ENCODE measurements at places on chromosomes 5 and 9.

- no peak for DNase-seq
These were observed 247.8 kb downstream of the AOPEP start for GRCh38 chr9:94974154-94974879.

DNA sequence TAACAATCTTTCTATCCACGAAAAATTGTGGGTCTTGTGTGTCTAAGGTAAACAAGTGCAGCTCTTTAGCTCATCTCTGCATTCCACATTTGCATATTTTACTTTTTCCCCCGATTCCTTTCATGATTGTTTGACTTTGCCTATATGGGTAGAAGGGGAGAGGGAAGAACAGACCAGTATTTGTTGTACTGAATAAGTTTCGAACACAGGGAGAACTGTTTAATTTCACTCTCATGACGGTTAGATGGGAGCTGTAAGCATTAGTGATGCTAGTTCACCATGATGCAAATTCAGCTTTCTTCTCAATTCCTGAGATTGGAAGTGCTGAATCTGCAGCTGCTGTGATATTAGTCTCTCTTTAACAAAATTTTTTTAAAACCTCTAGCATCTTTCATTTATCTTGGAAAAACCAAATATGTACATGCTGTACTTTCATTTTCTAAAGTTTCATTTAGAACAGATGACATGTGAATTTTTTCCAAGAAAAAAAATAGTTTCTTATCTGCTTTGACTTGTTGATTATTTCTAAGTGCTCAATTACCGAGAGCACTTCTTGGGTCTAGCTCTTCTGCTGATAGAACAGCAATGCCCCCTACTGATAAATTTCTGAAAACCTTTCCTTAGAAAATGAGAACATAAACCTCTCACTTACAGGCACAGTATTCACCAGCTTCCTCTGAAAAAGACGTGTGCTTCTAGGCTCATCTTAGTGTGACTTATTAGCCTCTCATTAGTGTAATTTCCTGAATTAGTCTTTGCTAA lies 149.5 kb downstream of the BAAT start:
- DNase-seq, result no peak

DNA sequence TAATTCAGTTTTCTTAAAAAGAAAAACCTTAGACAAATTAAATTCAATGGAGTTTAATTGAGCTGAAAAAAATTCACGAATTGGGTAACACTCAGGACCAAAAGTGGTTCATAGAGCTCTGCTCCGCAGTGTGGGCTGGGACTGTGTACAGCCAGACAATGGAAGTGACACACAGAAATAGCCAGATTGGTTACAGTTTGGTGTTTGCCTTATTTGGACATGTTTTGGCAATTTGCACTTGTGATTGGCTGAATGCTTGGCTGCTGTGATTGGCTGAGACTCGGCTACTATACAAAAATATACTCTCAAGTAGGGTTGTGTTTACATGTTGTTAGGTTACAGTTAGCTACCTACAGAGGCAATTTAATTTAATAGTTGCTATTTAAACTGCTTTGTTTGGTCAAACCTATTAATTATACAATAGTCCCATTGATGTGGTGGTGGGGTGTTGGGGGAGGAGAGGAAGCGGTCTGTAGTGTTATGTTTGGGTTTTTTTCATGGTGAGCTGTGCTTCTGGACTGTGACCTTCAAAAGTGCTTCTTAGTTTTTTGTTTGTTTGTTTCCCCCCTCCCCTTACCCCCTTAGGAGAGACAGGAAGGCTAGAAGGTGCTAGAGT lies 95.2 kb downstream of the CNTLN start:
- DNase-seq, result no peak

- DNase-seq, result no peak
These were observed 1022.5 kb upstream of the DMAC1 start for GRCh38 chr9:8821910-8822666.

GRCh38 chr9:91884696-91885687 lies 65.0 kb downstream of the ROR2 start:
- no peak for DNase-seq

GRCh38 chr9:21611891-21612290 lies 129.8 kb upstream of the IFNE start:
- DNase-seq, result no peak

GRCh38 chr9:536597-537511 lies 304.6 kb upstream of the DMRT1 start:
- DNase-seq, result no peak

DNA sequence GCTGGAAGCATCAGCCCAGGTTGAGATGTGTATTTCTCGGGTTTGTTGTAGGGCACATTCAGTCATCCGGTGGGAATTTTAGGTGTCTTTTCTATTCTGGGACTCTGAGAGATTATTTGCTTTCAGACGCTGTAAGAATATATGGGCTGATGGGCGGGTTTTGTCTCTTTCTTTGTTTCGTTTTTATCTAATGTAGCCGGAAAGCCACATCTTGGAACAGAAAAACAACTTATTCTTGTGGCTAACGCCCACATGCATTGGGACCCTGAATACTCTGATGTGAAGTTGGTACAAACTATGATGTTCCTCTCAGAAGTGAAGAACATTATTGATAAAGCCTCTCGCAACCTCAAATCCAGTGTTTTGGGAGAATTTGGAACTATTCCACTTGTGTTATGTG lies 22.4 kb downstream of the SCGB3A1 start:
- DNase-seq, result no peak

- no peak for DNase-seq
These were observed 85.9 kb downstream of the GALNT10 start for GRCh38 chr5:154276261-154276972.

GRCh38 chr5:35338157-35338453 lies 107.8 kb upstream of the PRLR start:
- no peak for DNase-seq

GRCh38 chr9:18542837-18543405 lies 69.0 kb downstream of the ADAMTSL1 start:
- no peak for DNase-seq

GRCh38 chr9:127968700-127969383 lies 11.9 kb downstream of the EEIG1 start:
- no peak for DNase-seq

GRCh38 chr9:108167136-108167900 lies 677.7 kb upstream of the KLF4 start:
- no peak for DNase-seq

- DNase-seq, result no peak
These were observed 45.0 kb upstream of the RAPGEF1 start for GRCh38 chr9:131784748-131785501.

DNA sequence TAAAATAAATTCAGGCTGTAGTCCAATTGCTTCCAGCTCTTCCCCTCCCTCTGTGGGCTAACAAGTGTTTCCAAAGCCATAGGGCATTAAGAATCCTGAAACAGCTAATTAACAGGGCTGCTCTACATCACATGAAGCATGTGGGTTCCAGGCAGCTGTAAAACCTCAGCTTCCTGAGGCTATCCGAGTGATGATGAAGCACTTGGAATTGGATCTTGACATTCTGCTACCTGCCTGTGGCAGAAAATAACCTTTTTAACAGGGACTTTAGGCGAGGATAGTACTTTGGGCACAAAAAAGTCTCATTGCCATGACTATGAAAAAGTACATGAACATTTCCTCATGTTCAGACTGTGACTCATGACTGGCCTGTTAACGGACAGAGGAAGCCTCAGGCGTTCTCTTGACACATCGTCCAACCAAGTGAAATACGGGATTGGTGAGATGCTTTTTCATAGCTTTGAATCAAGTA lies 107.2 kb downstream of the PDE4D start:
- DNase-seq, result no peak

DNA sequence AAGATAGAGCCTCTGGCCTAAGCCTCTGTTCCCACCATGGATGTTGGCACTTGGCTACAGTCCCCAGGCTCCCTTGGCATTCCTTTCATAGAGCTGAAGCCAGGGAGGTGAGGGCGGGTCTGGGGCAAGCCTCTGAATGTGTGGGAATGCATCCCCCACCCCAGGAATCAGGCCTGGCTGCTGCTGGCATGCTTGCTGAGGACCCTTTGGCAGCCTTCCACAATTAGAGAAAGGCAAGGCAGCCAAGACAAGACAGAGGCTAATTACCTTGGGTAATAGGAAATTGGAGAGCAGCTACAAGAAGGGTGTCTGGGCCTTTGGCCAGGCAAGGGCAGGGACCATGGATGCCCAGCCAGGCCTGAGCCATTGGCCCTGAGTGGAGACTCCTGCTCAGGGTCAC lies 204.4 kb upstream of the TRIM32 start:
- no peak for DNase-seq
